NCI-H524 (cell line): ENCODE measurements at places on chromosomes 12 and 14.
A peak's percentile ranks its signal among the peaks of the same experiment; 100 is the strongest.

GRCh38 chr14:91108941-91109611 lies 4.8 kb upstream of the DGLUCY start:
- DNase-seq: no peak

- DNase-seq: no peak
Measured at GRCh38 chr12:59182191-59182590, 261.9 kb upstream of the LRIG3 start.

- DNase-seq: no peak
Measured at GRCh38 chr12:84603484-84604248, 308.9 kb downstream of the SLC6A15 start.

- no peak for DNase-seq
Measured at GRCh38 chr12:88924162-88924561, 343.9 kb upstream of the KITLG start.

- DNase-seq: no peak
Measured at GRCh38 chr12:114319422-114319821, 86.5 kb downstream of the TBX5 start.

- no peak for DNase-seq
Measured at GRCh38 chr14:55351111-55351510, 60.5 kb downstream of the ATG14 start.

- no peak for DNase-seq
Measured at GRCh38 chr12:18141048-18141982, 51.3 kb upstream of the RERGL start.

DNA sequence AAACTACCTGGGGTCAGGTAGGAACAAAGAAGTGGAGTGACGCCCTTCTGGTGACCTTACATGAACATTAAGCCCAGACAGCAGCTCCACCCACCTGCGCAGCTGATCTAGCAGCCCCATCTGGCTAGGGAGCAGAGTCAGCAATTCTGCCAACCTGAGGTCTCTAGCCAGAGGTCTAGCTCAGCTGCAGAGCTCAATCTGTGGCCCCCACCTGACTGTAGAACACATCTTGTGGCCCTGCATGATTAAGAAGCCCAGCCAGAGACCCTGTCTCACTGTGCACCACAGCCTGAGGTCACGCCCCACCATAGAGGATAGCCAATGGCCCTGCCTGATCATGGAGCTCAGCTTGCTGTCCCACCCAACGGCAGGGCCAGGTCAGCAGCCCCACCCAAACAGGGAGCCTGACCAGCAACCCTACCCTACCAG lies 50.6 kb upstream of the HIGD1C start:
- no peak for DNase-seq

DNA sequence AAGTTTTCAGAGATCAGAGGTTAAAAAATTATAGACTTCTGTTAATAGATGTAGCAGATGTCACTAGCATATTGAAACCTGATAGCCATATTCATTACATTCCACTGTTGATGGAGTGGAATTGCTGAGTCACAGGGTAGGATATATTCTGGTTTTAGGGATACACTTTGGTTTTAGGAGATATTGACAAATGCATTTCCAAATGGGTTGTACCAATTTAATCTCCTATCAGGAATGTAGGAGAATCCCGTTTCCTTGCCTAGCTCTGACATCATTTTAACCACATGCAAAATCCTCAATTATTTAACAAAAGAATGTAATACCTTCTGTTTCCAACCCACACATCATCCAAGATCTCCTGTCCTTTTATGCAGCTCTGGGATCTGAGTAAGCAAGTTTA lies 30.7 kb upstream of the ESR2 start:
- peak; percentile 69 for DNase-seq

- DNase-seq: no peak
Measured at GRCh38 chr12:27971121-27971489, 1.4 kb downstream of the PTHLH start.
